GM23338 (cell line): ENCODE measurements at places on chromosomes 3 and 15.

GRCh38 chr3:101950985-101951733, 101.8 kb downstream of the NFKBIZ start:
- no peak for DNase-seq

DNA sequence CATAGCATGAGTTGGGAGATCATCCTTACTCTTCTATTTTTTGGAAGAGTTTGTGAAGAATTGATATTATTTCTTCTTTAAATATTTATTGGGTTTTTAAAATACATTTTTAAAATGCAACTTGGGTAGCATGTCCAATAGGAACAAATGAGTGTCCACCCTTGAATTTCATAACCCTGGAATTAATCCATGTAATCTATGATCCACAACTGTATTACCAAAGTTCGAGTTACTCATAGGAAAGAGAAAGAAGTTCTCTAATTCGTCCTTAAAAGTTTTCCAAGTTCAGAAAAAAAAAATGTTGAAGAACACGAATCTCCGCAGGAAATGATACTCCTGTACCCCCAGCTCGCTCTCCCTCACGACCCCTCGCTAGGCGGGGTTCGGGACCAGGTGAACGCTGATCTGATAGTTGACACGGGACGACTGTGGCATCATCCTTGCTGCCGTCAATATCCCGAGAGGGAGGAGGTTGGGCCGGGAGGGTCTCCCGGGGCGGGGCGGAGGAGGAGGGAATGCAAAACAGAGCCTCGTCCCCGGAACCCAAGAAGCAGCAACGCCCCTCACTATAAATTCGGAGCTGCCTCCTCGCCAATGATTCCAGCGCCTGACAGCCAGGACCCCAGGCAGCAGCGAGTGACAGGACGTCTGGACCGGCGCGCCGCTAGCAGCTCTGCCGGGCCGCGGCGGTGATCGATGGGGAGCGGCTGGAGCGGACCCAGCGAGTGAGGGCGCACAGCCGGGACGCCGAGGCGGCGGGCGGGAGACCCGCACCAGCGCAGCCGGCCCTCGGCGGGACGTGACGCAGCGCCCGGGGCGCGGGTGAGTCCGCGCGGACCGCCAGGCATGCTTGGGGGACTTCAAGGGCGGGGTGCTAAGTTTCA, at the start of gene AGTR1:
AGTR1 (plus strand) TSS at position 598 of the 884 bp plus-strand sequence. CDS start 43,133 bp downstream, outside the sequence.
- peak; percentile 84 for DNase-seq

DNA sequence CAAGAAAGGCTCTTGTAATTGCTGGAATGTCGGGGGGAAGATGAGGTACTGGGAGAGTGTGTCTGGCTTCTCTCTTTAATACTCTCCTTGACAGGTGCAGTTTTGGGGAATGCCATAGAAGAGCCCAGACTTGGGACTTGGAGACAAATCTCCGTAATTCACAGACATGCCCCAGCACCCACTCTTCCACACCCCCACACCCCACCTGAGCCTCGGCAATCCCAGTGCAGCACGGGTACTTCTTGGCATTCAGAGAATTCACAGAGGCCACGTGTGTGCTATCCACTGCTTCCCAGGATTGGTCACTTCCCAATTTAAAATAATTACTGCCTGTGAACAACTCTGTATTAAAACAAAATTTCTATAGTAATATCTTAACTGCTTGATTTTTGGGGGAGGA, 43.9 kb downstream of the TRIM71 start:
- no peak for DNase-seq

- no peak for DNase-seq
Measured at GRCh38 chr3:151400341-151400740, 15.8 kb upstream of the P2RY12 start.

- DNase-seq = no peak
Measured at GRCh38 chr3:69602112-69602511, 137.2 kb upstream of the MITF start.

DNA sequence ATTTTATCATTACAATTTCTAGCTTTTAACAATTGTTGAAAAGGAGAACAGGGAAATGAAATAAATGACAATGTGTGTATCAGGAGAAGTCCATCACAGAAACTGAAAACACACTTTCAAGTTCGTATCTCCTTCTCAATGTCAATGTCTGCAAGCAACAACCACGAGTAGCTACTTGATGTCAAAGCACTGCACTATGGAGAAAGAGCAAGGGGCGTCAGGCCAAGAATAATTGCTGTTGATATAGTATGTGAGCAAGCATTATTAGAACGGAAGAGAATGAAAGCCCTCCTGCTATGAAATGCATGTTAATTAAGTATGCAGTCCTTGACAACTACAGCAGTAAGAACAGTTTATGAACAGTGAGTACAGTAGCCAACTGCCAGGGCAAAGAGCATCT, 1250.1 kb downstream of the ZPLD1 start:
- no peak for DNase-seq

- no peak for DNase-seq
Measured at GRCh38 chr3:59247402-59247841, 197.6 kb upstream of the CFAP20DC start.

DNA sequence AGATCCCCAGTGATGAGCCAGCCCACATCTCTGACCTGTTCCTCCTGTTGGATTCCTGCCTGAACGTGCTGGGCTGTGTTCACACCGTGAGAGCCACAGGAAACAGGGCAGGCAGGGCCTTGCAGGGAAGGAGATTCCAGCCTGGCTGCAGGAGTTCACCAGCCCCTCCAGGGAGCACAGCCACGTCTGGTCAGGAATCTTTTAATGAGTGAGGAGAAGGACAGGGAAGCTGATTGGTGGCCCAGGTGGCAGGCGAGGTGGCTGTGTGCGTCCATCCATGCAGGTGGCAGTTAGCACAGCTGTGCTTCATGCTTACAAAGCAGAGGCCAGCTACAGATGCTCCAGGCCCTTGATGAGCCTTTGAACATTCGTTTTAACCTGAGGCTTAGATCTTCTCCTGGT, 10.5 kb downstream of the LRRK1 start:
- DNase-seq = no peak

DNA sequence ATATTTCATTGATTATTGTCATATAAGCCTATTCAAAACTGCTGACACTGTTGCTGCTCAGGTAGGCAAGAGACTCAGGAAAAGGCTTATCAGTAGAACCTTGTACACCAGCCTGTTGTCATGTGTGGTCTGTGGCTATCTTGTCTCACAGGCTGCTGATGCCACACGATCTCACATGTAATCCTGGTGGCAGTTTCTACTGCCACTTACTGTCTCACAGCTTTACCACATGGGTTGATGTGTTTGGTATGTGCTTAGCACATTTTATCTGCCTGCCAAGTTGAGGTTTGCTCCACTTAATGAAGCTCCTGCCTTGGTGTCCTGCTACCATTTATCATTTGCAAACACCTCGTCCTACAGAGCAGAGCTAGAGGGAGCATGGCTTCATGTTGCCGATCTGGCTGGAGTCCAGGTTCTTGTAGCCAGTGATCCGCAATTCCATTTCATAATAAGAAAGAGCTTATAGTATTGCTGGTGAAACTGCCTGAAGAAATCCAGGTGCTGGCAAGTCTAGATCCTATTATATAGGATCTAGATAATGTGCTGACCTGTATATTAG, 637.9 kb downstream of the NLGN1 start:
- no peak for DNase-seq

- DNase-seq = no peak
Measured at GRCh38 chr3:146274833-146275232, 23.9 kb upstream of the PLSCR4 start.

GRCh38 chr3:24378313-24378712, 116.3 kb downstream of the THRB start:
- no peak for DNase-seq

DNA sequence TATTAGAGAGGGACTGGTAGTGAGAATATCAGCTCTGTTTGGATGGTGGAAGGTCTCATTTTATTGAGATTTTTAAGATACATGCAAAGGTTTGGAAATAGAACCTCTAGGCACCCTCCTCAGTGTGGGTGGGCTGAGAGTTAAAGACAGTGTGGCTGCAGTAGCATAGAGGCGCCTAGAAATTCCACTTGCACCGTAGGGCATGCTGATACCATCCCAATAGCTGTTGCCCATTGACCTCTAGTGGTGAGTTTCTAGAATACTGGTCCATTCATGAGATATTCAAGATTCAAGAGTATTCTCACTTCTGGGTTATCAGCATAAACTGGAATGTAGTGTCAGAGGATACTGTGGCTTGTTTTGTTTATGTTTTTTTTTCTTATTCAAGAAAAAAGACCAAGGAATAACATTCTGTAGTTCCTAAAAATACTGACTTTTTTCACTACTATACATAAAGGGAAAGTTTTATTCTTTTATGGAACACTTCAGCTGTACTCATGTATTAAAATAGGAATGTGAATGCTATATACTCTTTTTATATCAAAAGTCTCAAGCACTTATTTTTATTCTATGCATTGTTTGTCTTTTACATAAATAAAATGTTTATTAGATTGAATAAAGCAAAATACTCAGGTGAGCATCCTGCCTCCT, 87.2 kb downstream of the TGFBR2 start:
- DNase-seq = peak; percentile 89

DNA sequence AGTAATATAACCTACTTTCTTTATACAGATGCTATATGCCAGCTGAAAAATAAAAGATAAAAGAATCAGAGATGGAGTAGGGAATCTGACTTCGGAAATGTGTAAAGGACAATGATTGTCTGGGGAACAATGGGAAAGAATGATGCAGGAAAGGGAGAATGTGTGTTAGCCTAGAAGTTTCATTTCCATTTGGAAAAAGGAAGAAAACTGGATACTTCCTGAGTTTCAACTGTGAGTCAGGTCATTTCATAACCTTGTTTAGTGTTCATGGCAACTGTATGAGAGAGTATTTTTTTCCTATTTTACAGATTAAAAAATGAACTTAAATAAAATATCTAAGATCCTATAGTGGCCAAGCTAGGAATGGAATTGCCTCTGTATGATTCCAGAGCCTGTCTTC, 261.3 kb upstream of the NECTIN3 start:
- no peak for DNase-seq

- DNase-seq = no peak
Measured at GRCh38 chr3:45362758-45363157, 25.6 kb upstream of the LARS2 start.

- DNase-seq = no peak
Measured at GRCh38 chr3:128379367-128380160, 87.1 kb downstream of the DNAJB8 start.

DNA sequence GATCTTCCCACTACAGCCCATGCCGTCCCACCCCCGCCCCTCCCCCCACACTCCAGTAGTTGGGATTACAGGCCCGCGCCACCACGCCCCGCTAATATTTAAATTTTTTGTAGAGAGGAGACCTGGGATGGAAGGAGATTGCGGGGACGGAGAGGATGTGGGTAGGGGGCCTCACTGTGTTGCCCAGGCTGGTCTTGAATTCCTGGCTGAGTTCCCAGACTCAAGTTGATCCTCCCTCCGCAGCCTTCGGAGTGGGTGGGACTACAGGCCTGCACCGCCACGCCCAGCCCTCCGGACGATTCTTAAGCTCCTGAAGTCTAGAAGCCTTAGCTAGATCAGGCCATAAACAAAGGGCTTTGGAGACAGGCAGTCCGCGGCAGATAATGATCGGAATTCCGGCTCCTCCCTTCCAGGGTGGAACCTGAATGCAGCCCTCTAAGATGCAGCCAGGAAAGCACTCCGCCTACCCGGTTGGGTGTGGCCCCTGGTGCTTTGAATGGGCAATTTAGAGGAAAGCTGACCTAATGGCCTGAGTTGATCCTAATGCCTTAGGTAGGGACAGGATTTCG, at the start of gene DPPA2:
DPPA2 (minus strand) TSS at position 356 of the 569 bp plus-strand sequence. CDS start 1,975 bp downstream, outside the sequence.
- DNase-seq = peak; percentile 98

DNA sequence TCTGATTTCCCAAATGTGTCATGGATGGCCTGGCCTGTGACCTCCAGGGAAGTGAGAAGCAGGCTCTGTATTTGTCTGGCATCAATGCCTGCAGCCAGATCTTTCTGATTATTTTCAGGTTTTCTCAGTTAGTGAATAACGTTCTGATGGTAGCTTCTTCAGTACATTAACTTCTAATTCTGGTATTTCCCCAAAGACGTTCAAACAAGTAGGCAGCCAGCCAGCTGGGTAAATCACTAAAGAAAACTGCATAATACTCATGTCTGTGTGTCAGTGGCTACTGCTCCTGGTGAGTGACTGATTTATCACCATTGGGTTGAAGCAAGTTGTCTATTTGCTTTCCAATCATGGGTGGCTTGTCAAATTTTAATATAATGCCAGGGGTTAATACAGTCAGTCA, 162.6 kb upstream of the PFN2 start:
- DNase-seq = no peak

DNA sequence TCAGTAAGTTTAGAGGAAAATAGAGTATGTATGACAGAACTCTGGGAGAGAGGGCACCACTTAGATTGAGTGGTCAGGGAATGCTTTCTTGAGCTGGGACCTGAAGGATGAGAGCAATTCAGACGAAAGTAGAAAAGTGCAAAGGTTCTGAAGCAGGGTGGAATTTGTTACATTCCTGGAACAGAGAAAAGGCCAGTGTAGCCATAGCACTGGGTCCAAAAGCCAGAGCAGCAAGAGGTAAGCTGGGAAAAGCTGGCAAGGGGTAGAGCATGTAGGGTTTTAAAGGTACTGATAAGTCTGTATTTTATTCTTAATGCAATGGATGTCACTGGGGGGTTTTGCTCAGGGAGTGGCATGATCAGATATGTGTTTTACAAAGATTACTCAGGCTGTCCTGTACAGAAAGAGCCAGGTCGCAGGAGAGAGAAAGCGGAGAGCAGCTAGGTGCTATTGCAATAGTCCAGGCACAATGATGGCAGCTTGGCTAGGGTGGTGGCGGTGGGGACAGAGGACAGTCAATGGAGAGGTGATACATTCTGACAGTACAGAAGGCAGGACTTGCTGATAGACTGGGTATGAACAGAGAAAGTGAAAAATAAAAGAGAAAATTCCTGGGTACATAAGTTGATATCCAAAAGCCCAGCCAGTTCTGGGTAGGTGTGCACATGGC, 17.0 kb downstream of the FSTL1 start:
- DNase-seq = no peak

GRCh38 chr3:131216801-131217200, 164.8 kb upstream of the NUDT16 start:
- DNase-seq = peak; percentile 21

DNA sequence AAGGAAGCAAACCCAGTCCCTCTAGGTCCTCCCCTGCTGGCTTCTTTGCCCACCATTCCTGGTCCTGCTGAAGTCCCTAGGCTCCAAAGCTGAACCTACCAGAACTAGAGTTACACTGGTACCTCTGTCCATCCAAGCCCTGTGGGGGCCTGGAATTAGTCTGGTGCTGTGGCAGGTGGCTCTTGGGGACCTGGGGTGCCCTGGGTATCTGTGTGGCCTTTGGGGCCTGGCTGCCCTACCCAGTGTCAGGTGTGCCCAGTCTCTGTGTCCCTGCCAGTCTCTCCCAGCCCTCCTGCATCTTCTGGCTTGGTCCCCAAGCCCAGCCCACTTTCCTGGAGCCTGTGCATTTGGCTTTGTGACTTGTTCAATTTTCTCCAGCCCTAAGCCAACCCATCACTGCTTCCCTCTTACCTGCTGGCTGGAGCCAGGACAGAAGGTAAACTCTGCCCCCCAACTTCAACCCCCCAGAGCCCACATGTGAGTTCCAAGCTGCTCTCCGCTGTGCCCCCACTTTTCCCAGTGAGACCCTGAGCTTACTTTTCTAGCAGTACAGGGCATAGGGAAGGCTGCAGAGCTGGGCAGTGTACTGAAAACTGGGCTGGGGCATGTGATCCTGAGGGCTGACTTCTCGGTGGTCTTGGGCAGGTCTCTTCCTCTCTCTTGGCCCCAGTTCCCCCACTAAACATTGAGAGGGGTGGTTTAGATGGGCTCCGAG, 28.3 kb upstream of the HHATL start:
- DNase-seq = no peak
